ENCODE measurements at places on chromosomes 4 and X. TPM values are rescaled to one million over a fixed set of nuclear protein-coding genes. Genes with fewer than 3 reads are reported as not detected.

The L1CAM gene
- 3.6 TPM for total RNA-seq

The HHIP gene
- total RNA-seq: not detected

- no peak overlapping the region for H3K27ac ChIP-seq
- peaks cover 2% of the 10 kb centered on the region for H3K27me3 ChIP-seq
- DNase-seq: no peak
- no peaks in the 10 kb centered on the region for H3K36me3 ChIP-seq
- H3K4me1 ChIP-seq: no peaks in the 10 kb centered on the region
These were observed 175.0 kb downstream of the APBB2 start for GRCh38 chr4:41039317-41039716.

- no peaks in the 10 kb centered on the region for H3K4me1 ChIP-seq
- no peaks in the 10 kb centered on the region for H3K36me3 ChIP-seq
- H3K4me3 ChIP-seq: no peak overlapping the region
These were observed 460.4 kb downstream of the RAPGEF2 start for GRCh38 chr4:159563257-159563656.

The HGFAC gene
- total RNA-seq: not detected

DNA sequence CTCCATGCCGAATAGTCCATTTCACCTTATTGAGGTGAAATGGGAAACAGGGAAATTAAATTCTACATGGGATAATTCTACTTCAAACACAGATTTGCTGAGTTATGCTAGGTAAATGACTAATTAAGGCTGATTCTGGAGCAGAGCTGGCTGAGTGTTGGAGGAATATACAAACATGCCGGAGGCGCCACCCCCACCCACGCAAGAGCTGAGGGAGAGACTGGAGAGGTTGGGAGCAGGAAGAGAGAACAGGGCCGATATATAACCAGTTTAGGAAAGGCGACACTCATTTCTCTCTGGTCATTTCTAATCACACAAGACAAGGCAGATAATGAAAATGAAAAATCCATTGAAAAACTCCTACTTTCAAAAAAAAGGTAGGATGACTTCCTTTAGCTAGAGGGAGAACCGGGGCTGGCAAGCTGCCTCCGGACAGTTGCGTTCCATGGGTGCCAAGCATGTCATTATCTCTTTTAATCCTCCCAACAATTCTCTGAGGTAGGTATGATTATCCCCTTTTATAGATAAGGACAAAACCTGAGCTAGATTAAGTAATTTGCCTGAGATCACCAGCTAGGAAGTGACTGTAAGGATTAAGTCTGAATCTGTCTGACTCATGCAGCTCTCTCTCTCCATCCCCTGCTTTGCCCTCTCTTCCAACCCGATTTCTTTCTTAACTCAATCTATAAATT is 27.6 kb upstream of the CFAP299 start:
- H3K27me3 ChIP-seq: peaks cover 35% of the 10 kb centered on the region
- no peak overlapping the region for H3K4me3 ChIP-seq
- no peaks in the 10 kb centered on the region for H3K36me3 ChIP-seq
- no peak for DNase-seq
- H3K4me1 ChIP-seq: no peaks in the 10 kb centered on the region

The EMCN gene
- total RNA-seq: not detected

- peaks cover 4% of the 10 kb centered on the region for H3K27me3 ChIP-seq
- H3K4me1 ChIP-seq: no peaks in the 10 kb centered on the region
- peaks cover 5% of the 10 kb centered on the region for H3K36me3 ChIP-seq
These were observed 16.3 kb upstream of the NEIL3 start for GRCh38 chr4:177293208-177294033.

Data from activated CD8-positive, alpha-beta memory T cell treated with anti-CD3 and anti-CD28 coated beads, Interleukin-2, amount 10 ng/mL, durations not matched to agents 7 days and 5 days (primary cell).